Neuronal stem cell (in vitro differentiated cells): ENCODE measurements at places on chromosomes 7 and 10.

GRCh38 chr7:28018856-28019465 lies 161.6 kb downstream of the JAZF1 start:
- DNase-seq = no peak

- no peak for DNase-seq
These were observed 23.6 kb upstream of the PWWP2B start for GRCh38 chr10:132373241-132373955.

DNA sequence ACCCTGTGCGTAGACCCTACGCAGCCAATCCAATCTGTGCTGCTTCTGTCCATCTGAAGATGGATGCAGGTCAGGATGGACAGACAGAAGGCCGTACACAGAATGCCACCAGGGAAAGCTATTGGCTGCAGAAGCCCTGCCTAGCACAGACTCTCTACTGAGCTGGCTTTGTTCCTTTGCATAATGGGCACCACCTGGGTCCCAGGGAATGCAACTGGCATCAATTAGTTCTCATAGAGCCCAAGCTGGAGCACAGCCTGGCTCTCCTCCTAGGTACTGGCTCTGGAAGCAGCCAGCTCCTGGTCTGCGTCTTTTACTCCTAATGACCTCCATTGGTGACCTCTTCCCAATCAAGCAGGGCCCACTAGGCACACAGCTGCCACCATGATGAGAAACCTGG lies 26.8 kb upstream of the CACUL1 start:
- DNase-seq = no peak

- no peak for DNase-seq
These were observed 153.1 kb downstream of the GALNT11 start for GRCh38 chr7:152178405-152179058.

DNA sequence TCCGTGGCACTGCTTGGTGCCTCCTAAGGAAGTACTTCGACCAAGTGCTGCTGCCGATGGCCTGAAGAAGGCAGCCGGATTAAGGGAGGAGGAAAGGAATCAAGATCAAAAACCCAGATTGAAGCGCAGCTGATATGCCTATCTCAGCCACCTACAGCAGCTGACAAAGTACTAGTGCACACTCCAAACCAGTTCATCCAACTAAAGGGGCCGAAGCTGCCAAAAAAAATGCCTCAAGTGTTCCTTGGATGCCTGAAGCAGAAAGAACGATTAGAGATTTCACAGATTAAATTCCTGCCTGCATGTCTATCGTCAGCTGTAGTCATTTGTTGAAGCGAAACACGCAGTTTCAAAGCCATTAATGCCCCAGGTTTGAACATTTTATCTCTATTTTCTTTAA lies 65.7 kb downstream of the TNRC18 start:
- DNase-seq = no peak

GRCh38 chr10:100824886-100825285 lies 79.5 kb downstream of the PAX2 start:
- DNase-seq = no peak

DNA sequence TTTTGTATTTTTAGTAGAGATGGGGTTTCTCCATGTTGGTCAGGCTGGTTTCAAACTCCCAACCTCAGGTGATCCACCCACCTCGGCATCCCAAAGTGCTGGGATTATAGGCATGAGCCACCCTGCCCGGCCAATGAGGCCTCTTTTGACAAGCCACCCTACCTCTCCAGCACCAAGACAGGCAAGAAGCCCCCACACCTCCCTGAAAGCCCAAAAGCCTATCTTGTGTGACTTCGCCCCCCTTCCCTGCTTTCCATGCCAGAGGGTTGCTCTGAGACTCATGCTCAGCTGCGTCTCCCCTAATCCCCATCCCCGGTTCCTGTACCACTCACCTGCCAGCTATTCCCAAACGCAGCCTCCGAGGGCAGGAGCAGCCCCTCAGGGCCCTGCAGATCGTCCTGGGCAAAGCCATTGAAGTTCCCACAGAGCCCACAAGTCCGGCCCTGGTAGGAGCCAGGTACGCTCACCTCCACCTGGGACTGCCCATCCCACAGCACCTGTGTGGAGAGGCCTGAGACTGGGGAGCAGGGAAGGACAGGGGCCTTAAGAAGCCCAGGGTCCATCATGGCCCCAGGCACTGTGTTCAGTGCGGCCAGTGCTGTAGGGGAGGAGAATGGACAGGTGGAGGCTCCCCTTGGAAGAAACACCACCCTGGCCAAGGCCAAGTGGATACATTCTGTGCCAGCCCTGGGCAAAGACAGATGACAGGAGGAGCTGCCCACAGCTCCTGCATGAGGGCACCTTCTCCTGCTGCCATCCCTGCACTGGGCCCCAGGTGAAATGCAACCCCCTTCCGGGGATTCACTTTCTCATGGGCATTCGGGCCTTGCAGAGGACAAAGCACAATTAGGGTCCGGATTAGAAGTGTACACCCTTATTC lies 15.8 kb downstream of the ATP6V1F start:
- DNase-seq = no peak

GRCh38 chr10:16470747-16471146 lies 33.9 kb downstream of the PTER start:
- DNase-seq = no peak

- DNase-seq = no peak
These were observed 83.4 kb downstream of the VOPP1 start for GRCh38 chr7:55488804-55489340.

GRCh38 chr10:59068581-59069191 lies 107.8 kb upstream of the PHYHIPL start:
- DNase-seq = no peak
